ENCODE measurements at places on chromosomes 4 and X.

DNA sequence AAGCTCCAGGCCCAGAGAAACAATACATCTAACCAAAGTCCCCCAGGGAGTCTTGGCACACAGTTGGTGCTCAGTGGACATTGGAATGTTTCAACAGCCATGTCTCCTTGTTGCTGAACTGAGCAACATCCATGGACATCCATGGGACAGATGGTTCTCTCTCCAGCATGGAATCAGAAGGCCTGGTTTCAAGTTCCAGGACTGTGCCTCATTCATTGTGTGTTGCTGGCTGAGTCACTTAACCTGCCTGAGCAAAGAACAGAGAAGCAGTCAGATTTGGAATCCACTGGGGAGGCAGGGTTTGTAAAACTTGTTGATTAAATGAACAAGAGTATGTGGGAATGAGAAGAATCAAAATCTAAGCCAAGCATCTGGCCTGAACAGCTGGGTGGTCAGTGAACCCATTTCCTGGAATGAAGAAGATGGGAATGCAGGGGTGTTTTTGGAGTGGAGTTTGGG, 147.9 kb downstream of the CHIC2 start:
- DNase-seq, result no peak

DNA sequence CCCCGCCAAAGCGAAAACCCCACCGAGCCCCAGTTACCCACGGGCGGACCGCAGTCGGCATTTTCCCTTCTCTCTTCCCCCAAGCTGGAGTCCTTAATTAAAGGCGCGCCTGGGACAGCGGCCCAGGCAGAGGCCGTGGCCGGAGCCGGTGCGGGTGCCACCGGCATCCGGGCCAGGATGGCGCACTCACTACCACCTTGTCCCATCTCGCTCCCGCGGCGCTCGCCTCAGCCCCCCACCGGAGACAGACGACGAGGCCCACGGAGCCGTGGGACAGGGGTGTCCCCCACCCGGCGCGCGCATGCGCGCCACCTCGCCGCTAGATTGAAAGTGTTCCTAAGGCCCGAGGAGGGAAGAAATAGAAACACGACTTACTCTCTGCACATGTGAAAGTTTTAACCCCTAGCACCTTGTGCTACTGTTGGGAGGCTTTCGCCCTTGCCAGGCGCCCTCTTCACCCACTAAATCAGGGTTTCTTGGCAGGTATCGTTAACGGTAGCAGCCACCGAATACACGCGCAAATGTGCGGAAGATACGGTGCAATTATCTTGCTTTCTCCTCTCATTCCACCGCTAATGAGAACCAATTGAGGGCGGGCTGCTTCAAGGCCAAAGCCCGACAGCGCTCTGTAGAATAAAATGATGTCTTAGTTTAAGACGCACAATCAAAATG, 64.3 kb upstream of the CCDC160 start:
- DNase-seq, result no peak

DNA sequence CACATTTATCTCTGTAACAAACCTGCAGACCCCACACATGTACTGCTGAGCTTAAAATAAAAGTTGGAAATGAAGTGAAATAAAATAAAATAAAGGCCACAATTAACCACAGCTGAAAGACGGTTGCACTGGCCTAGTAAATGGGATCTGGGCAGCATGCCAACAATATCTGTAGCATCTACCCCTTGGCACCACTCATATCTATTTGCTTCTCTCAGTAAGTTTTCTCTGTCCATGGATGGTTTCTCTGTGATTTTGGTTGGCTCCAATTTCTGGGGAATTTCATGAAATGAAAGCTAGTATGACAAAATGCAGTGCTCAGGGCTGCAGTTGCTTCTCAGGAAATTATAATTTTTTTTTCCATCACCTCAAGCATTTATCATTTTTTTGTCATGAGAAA, 172.0 kb upstream of the IL15 start:
- DNase-seq, result no peak

DNA sequence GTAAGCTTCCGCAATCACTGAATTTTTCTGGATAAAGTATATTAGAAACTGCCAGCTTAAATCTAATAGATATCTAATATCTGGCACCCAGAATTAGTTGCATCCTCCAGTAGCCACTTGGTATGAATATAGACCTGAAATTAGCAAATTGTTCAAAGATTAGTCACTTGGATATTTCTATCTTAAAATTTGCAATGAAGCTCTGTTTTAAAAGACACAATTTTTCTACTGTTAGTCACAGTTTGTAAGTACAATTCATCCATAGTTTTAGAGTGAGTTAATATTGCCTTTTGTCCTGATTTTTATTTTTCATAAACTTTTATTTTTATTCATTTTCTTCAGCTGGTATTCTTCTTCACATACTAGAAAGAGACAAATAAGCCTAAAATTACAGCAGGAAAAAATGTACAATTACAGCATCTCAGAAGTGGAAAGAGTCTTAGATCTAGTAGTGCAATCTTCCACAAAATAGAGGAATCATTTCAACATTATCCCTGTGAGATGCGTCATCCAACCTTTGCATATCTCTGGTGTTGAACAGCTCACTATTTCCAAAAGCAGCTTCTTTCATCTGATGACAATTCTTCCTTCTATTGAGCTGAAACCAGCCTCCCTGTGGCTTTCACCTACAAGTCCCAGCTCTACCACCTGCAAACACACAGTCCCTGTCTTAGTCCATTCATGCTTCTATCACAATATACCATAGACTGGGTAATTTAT, 190.0 kb upstream of the AR start:
- DNase-seq, result no peak

- no peak for DNase-seq
These were observed 423.1 kb downstream of the ADAM29 start for GRCh38 chr4:175341203-175341755.

GRCh38 chrX:155682834-155683233, 70.1 kb upstream of the TMLHE start:
- DNase-seq, result no peak

GRCh38 chrX:72294497-72294896, 11.2 kb downstream of the CITED1 start:
- DNase-seq, result no peak

DNA sequence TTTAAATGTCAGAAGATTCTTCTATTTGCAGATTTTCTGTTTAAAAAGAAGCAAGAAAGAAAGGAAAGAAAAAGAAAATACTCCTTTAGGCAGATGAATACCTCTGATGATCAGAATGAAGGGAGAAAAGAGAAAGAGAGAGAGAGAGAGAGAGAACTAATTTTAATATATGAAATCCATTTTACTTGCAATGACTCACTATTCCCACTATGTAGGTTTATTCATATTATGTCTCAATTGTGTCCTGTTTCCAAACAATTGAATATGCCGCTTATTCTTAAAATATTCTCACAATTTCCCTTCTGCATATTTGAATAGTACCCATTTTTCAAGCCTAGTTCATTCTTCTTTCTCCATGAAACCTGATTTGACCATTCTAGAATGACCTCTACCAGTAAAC, 11.7 kb downstream of the MEPE start:
- no peak for DNase-seq

DNA sequence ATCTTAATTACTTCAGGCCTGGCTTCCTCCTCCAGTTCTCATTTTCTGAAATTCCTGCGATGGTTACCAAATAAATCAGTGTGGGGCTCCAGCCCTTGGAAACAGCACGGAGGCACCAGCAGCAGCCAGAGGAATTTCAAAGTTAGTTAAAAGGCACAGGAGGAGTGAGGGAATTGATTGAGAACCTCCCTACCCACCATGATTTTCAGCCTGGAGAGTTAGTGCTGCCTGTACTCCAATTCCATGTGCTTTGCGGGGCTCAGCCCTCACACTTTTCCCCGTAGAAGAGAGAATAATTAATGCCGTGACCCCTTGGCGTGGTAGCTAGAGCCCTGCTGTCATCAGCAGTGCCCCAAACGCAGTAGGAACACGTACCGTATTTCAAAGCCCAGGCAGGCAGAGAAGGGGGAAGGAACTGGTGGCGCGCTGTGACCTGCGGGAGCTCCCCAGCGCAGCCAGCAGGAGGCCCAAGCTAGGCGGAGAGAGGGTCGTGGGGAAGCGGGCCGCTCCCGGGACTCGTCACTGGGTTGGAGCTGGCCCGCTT, 84.0 kb upstream of the IGFBP7 start:
- no peak for DNase-seq

DNA sequence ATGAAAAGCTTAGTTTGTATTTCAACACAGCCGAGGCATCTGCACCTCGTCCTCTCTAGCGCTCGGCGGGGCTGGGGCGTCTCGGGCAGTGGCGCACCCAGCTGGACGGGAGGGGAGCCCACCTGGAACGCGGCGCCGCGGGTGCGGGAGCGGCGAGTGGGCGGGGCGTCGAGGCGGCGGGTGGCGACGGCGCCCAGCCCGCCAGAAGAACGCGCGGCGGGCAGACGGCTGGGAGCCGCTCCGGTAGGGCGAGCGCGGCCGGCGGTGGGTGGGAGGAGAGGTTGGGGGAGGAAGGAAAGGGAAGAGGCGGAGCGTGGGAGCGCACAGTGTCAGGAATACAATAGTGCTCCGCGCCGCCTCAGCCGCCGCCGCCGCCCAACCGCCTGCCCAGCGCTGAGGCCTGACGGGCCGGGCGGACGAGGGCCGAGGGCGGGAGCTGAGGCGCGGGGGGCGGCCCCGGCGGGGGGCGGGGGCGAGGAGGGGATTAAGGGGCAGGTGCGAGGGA, at the start of gene JADE3:
Gene JADE3, plus strand, starts transcription at position 324 of the 505 bp plus-strand sequence. CDS start 72,474 bp downstream, outside the sequence.
- DNase-seq, result no peak

DNA sequence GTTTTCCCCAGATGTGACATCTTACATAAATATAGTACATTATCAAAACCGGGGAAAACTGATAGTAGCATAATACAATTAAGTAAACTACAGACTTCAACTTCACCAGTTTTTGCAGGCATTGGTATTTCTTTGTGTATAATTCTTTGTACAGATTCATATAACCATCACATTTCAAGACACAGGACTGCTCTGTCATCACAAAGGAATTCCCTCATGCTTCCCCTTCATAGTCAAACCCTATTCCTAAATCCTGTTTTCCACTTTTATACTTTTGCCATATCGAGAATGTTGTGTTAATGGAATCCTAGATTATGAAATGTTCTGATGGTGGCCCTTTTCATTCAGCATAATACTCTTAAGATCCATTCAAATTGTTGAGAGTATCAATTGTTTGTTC, 36.0 kb downstream of the STIM2 start:
- no peak for DNase-seq

DNA sequence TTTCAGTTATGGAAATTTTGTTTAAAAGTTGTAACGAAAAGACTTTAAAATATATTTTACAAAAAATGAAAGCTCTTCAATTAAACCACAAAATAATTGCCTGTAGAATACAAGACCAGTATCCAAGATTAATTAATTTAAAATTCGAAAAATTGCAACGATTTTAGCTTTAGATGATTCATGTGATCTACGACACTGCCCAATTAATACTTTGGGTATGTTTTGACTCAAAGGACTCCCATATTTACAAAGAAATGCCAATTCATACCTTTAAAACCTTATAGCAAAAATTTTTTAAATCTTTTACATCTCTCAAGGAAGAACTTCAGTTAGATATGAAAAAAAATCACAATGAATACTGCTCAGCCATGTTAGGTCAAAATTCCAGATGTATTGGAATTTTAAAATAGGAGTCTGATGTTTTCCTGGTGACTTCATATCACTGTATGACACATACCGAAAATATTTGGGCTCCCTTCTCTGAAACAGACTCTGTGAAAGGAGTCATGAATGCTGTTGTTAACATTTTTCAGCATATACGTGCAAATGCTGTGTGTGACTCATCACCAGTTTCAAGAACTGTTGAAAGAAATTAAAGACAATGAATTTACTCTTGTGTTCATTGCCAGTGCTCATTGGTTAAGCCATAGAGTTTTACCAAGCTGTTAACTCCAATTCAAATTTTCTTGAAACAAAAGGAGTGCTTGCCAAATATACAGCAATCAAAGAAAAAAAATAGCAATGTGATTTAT, 13.8 kb upstream of the SMS start:
- DNase-seq, result no peak

- no peak for DNase-seq
These were observed 9.3 kb downstream of the SORCS2 start for GRCh38 chr4:7201420-7202305.

DNA sequence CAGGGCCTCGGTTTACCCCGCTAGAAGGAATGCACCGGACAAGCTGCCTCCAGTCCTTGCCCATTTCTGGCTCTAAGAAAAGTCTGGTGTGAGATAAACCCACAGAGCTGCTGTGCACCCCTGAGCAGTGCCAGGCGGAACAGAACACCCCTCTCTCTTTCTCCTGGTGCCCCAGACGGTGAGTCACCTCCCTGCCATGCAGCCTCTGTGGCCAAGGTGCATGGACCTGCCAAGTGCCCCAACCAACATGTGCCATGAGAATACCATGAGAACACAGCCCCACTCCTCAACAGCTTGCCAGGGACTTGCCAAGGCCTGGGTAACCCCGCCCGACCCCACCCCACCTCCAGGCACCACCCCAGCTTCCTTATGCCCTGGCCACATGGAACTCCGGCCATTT, 47.7 kb upstream of the MAN2B2 start:
- no peak for DNase-seq

GRCh38 chr4:122663814-122664610, 43.1 kb upstream of the IL21 start:
- DNase-seq, result no peak

DNA sequence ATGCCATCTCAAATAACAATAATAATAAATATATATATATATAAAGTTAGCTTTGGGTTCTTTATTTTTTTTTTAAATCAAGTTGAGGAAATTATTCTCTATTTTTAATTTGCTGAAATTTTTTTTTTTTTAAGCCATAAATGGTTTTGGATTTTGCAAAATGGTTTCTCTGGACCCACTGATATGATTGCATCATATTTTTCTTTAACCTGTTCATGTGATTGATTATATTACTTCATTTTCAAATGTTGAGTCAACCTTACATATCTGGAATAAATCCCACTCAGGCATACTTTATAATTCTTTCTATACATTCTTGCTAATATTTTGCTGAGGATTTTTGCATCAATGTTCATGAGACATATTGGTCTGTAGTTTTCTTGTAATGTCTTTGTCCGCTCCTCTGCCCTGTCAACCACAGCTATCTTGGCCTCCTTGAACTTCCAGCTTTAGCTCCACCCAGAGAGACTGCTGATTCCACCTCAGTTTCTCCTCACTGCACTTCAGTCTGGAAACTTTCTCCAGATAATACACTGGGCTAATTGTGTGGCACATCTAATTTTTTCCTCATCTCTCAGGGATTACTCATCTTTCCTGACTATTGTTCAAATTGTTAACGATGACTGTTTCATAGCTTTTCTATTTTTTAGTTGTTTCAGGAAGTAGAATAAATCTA, 160.9 kb upstream of the GIMD1 start:
- DNase-seq, result no peak

GRCh38 chrX:72540318-72540717, 32.3 kb downstream of the HDAC8 start:
- DNase-seq, result no peak
